ENCODE measurements at places on chromosomes 16 and 17. TPM values are rescaled to one million over a fixed set of nuclear protein-coding genes. Genes with fewer than 3 reads are reported as not detected.

TMEM114 gene
- not detected for total RNA-seq

DNA sequence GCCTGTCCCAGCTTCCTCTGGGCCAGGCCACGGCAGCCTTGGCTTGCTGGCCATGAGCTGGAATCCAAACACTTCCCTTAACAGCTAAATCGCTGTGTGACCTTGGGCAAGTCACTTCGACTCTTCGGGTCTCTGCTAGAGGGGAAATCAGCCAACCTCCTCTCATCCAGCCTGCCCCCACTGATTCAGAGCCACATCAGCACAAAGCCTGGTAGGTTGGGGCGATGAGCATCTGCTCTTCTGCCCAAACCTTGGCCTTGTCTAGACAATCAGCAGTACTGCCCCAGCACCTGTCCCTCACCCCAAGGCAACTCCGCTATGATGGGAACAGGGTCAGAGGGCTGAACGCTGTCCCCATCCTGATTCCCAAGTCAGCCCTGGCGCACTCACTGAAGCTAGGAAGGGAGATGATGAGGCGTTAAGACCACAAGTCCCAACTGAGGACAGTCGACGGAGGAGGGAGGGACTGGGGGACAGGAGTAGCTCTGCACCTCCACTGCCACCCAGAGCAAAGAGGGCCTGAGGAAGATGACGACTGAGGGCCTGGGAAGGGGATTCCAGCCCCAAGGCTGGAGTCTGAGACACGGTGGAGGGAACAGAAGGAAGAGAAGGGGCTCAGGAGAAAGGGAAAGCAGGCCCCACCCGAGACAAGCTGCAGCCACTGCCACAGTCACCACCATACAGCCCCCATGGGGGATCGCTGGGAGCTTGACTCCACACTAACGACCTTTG, 1.3 kb downstream of the CLUH start:
- peak overlapping the region; percentile 90 for H3K4me3 ChIP-seq
- no peaks in the 10 kb centered on the region for H3K27me3 ChIP-seq
- H3K27ac ChIP-seq, result peak overlapping the region; percentile 81
- no peaks in the 10 kb centered on the region for H3K36me3 ChIP-seq
- no peak for DNase-seq

- no peak for DNase-seq
- peaks cover 64% of the 10 kb centered on the region for H3K27me3 ChIP-seq
- peaks cover 6% of the 10 kb centered on the region for H3K4me1 ChIP-seq
- H3K4me3 ChIP-seq, result no peak overlapping the region
These were observed 35.3 kb upstream of the XYLT2 start for GRCh38 chr17:50310455-50311111.

DNA sequence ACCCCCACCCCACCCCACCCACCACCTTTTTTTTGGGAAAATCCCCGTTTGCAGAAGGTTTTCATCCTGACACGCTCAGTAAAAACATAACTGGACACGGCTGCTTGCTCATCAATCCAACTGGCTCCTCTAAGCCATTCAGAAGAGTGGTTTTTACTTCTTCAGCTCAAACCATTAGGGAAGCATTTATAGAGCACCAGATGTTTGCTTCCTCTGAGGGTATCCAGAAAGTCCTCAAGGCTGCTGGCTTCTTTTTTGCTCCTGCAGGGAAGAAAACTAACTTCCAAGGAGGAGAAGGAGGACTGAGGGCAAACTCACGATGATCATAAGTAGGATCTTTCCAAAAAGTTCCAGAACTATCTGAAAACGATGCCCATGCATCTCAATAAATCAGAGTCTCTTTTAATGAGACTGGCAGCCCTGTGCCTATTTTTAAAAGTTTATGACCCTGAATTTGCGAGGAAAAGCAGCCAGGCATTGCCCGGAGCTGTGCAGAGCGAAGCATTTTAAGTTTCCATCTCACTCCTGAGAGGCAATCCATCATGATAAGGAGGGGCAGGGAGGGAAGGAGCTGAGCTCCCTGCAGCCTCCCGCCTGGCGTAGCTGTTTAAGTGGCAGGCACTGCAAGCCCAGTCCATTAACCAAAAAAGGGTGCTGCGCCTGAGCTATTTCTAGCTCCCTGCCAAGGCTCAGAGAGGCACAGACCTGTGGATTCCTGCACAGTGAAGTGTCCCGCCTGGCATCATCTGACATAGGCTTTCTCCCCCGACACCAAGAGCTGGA, 146.3 kb upstream of the FOXF1 start:
- H3K27ac ChIP-seq, result no peak overlapping the region
- peaks cover 51% of the 10 kb centered on the region for H3K27me3 ChIP-seq
- H3K4me1 ChIP-seq, result no peaks in the 10 kb centered on the region
- DNase-seq, result no peak

DNA sequence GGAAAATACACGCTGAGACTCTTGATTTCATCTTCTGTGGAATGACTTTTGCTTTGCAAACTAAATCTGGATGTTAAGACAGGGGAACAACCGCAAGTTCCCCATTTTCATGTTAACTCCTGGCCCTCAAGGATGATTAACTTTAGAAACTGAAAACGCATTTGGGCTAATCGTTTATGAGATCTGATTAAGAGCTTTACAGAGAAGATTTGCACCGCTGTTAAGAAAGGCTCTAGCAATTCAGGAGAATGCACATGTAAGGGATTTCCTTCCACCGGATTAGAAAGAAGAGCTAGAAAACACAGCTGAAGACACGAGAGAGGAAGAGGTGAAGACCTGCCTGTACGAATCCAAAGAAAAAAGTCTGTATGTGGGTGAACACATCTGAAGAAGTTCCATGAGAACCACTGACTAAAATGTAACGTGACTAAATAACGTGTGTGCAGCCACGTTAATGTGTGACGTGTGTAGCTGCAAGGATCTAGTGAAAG, 106.4 kb downstream of the YPEL2 start:
- H3K27me3 ChIP-seq, result peaks cover 7% of the 10 kb centered on the region
- peaks cover 18% of the 10 kb centered on the region for H3K4me1 ChIP-seq
- no peak for DNase-seq
- no peak overlapping the region for H3K27ac ChIP-seq
- no peak overlapping the region for H3K4me3 ChIP-seq
- H3K36me3 ChIP-seq, result peaks cover 3% of the 10 kb centered on the region

AIPL1 gene
- not detected for total RNA-seq

GRCh38 chr17:40950176-40950575, 12.7 kb upstream of the KRT23 start:
- H3K4me1 ChIP-seq, result peaks cover 2% of the 10 kb centered on the region
- peaks cover 2% of the 10 kb centered on the region for H3K36me3 ChIP-seq
- H3K27me3 ChIP-seq, result peaks cover 92% of the 10 kb centered on the region
- no peak overlapping the region for H3K27ac ChIP-seq

GRCh38 chr17:39903158-39903884, 15.1 kb downstream of the GSDMB start:
- peaks cover 15% of the 10 kb centered on the region for H3K4me1 ChIP-seq
- DNase-seq, result no peak
- H3K4me3 ChIP-seq, result peak overlapping the region; percentile 41
- H3K27me3 ChIP-seq, result no peaks in the 10 kb centered on the region

DNA sequence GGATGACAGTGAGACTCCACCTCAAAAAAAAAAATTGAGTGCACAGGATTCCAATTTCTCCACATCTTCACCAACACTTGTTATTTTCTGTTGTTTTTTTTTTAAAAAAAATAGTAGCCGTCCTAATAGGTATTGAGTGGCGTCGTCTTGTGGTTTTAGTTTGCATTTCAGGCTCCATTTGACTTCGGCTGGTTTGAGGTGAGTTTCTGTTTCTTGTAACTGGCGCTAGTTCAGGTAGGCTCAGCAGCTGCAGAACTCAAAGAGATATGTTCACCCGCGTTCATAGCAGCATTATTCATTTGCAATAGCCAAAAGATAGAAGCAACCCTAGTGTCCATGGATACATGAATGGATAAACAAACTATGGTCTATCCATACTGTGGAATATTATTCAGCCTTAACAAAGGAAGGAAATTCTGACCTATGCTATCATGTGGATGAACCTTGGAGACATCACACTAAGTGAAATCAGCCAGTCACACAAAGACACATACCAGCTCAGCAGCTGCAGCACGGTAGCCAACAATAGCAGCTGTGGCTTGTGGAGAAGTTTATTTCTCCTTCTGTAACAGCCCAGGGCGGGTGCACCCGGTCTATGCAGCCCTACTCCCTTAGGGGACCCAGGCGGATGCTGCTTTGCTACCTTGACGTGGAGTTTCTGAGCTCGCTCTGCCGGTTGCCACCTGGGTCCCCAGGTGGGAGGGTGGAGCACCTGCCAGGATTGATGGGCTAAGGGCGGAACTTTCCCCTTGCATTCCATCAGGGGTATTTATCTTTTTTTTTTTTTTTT, 44.9 kb downstream of the TMEM235 start:
- H3K36me3 ChIP-seq, result peaks cover 2% of the 10 kb centered on the region
- no peak overlapping the region for H3K27ac ChIP-seq
- peaks cover 17% of the 10 kb centered on the region for H3K4me1 ChIP-seq

CA10 gene
- total RNA-seq, result 0.15 TPM

GRCh38 chr17:42565523-42566214, 1.2 kb upstream of the MLX start:
- H3K27me3 ChIP-seq, result no peaks in the 10 kb centered on the region
- H3K4me1 ChIP-seq, result peaks cover 27% of the 10 kb centered on the region
- no peak for DNase-seq
- peak overlapping the region; percentile 93 for H3K27ac ChIP-seq

KRTAP4-3 gene
- not detected for total RNA-seq

DNA sequence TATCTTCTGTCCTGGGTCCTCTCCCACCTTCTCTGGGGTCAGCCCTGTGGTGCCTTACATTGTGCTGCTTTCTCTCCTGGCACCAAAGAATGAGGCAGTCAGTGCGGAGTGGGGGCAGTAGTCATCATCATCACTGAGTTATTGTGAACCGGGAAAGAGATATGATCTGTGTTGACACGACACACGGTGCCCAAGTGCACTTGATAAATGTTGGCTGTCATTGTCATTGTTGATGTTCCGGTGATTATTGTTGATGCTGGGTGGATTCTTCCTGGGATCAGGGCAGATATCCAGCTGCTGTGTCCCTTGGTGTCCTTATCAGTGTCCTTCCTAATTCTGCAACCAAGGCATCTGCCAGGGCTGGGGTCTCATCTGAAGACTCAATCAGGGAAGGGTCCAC, 121.7 kb downstream of the ABCC6 start:
- no peak overlapping the region for H3K4me3 ChIP-seq
- no peak for DNase-seq

All from T-helper 17 cell (primary cell).